Stimulated activated CD4-positive, alpha-beta T cell treated with anti-CD3 and anti-CD28 coated beads, Interleukin-15, amount 100 ng/mL, for 1 hour (primary cell): ENCODE measurements at places on chromosomes 3 and 15.

- DNase-seq = no peak
These were observed 331.0 kb upstream of the ROPN1 start for GRCh38 chr3:124322966-124323365.

GRCh38 chr3:31810991-31811433 lies 170.1 kb downstream of the OSBPL10 start:
- DNase-seq = no peak

DNA sequence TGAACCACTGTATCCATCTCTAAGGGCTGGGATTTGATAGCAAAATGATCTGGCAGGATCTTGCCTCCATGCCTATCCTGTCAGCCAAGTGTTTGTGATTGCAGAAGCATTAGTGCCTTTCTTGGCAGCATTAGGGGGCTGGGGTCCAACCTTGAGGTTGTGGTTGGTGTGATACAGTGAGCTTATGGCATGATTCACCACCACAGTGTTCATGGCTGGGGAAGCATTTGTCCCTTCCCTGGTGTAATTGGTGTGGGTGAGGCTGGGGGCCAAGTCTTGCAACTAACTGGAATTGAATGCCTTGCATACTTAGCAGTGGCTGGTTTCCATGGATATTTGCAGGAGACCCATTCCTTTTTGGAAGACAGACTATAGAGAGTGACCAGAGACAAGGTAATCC lies 271.0 kb upstream of the TBL1XR1 start:
- DNase-seq = no peak

GRCh38 chr15:39922462-39923092 lies 2.5 kb upstream of the GPR176 start:
- DNase-seq = no peak

- no peak for DNase-seq
These were observed 423.0 kb upstream of the THBS1 start for GRCh38 chr15:39157882-39158281.

DNA sequence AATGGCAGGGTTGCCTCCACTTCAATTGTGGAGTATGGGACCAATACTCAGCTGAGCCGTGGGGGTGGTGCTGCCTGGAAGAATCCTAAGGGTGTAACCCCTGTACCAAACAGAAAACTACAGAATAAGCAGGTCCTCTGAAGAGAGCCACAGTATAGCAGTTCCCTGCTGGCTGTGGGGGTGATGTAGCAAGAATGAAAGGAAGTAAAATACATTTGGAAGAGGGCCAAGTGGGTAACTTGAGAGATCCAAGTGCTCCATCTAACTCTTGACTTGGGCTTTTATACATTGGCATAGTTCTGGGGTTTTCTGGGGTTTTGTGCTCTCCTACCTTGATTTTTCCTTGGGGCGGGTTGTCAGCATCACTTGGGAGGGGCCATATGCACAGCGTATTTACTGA lies 341.4 kb downstream of the OTOL1 start:
- no peak for DNase-seq

DNA sequence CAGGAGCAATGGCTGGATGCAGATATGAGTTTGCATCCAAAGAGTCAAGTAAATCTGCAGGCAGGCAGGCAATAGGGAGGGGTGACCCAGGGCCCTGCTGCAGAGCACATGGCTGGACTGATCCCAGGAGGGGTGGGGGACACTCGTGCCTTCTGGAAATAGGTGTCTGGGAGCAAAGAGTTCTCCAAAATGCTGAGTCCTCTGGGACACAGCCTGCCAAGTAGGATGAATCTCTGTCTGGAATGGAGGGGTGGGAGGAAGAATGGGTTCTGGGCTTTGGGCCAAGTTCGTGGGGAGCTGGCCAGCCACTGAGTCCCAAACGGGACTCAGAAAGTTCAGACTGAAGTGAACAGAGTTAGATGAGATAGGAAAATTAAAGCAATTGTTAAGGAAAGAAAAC lies 214.5 kb downstream of the MTHFS start:
- no peak for DNase-seq

DNA sequence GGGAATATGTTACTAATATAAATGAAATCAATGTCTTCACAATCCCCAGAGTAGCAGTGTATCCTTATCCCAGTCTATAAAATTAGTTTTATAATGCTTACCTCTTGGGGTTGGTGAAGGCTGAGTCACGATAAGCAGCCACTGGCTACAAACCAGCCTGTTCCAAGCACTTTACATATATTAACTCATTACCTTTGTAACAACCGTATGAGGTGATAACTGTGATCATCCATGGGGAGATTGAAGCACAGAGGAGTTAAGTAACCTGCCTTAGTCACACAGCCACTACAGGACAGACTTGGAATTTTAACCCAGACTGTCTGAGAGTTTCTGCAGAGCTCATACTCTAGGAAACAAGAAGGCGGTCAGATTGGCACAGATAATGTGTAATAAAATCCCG lies 43.3 kb upstream of the MITF start:
- no peak for DNase-seq

GRCh38 chr3:39103324-39103693 lies 4.1 kb downstream of the GORASP1 start:
- no peak for DNase-seq

DNA sequence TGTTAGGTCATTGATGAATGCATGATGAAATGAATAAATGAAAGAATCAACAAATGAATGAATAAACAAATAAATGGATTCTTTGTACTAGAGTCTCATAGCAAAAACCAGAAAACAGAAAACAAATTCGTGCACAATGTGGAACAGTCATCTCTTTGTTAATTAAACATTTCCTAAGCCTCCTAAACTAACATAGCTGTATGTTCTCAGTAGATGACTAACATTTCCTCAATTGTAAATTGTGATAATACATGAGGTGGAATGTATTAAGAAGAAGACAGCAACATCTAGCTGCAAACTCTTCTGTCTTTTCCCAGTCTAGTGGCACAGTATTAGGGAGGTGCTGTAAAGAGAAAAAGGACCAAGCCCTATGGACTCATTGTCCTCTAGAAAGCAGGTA lies 1021.0 kb downstream of the MCTP2 start:
- DNase-seq = no peak

DNA sequence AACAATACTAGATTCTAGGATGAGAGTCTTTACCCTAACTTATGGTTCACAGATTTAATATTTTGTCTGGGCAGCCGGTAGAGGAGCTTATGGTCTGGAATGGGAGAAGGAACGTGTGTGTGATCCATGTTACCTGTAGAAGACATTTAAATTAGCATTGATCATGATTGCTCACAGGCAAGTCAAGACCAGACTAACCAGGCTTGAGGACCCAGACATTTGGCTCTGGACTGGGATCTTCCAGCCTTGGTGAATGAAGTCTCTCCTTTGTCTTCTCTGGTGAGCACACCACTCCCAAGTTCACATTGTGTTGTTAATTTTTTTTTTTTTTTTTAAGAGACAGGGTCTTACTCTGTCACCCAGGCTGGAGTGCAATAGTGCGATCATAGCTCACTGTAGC lies 11.7 kb downstream of the ABHD2 start:
- DNase-seq = no peak

GRCh38 chr3:177789500-177789899 lies 592.2 kb upstream of the TBL1XR1 start:
- DNase-seq = no peak

DNA sequence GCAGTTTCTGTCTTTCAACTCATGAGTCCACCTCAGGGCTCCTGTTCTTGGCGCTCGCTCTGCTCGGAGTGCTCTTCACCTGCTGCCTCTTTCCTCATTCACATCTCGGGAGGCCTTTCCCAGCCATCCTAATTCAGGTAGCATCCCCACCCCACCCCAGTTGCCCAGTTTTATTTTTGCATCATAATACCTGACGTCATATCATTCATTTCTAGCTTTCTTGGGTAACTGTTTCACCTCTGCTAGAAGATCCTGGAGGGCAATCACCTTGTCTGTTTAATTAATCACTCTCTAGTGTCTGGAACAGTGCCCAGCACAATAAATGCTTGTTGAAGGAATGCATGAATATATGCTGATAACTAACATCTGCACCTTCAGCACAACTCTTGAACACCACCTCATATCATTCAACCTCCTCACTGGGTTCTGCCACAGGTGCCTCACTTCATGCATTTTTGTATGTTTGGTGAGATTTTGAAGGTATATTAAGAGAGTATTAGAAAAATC lies 7.6 kb downstream of the NUSAP1 start:
- no peak for DNase-seq

DNA sequence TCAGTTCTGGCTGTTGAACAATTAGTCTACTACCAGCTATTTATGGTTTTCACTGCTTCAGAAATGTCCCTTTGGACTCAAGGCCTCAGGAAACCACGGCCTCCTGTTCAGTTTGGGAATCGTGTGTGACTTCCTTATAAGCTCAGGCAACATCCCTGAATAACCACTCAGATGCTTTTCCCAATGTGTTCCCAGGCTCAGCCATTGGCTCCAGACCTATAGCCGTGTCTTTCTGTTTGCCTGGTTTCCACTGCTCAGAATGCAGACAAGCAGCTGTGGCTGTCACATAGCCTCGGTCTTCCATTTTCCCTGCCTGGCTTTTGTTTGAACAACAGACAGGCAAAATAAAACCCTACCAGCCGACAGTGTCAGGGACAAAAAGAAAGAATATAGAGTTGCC lies 63.2 kb upstream of the ATP2B2 start:
- no peak for DNase-seq

DNA sequence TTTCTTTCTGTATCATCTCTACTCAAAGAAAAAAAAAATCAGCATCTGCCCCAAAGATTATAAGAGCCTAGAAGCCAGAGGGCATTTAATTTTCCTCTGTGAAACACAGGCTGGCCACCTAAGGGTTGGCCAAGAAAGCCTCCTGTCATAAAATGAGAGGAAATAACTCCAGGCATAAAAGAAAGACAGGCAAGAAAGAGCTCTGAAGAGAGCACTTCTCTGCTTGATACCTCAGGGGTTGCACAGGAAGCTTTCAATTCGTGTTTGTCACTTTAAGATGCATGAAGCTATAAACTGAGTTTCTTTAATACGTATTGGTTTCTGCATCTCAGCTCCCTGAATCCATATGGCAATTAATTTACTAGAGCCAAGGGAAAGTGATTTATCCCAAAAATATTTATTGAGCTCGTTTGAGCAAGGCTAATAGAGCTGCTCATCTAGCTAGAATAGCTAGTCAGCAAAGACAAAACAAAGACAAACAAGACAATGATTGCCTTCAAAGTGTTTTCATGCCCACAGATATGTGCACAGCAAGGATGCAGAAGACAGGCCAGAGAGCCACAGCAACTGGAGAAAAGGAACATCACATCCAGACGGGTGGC lies 35.5 kb downstream of the ATP8B4 start:
- no peak for DNase-seq

DNA sequence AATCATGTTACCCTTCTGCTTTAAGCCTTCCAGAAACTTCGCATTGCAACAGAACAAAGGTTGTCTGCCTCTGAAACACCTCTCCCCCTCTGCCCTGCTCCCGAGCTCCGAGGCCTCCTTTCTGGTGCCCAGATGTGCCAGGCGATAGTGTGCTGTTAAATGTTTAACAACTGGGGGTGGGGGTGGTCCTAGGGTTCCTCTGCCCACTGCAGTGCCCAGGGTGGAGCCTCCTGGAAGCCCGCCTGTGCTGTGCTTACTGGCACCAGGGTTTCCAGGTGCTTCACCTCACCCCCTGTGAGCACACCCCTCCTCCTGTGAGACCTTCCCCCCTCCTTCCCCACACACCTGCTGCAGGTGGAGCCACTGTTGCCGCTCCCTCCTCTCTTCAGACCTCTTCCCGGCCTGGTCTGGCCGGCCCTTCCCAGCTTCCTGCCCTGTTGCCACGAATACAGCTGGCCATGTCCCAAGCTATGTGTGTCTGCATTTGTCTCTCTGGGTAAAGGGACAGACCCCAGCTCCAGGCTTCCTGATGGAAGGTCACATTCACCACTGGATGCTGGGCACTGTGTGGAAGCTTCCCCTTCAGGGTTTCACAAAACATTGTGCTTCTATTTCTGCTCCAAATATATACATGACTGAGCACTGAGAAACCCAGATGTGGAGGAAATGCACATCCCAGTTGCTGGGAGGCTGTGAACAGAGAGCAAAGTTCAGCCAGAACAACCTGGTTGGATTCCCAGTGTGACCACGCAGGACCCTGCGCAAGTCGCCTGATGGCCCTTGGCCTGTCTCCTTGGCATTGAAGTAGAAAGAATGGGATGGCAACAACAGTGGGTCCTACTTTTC lies 37.2 kb downstream of the MGLL start:
- DNase-seq = no peak

DNA sequence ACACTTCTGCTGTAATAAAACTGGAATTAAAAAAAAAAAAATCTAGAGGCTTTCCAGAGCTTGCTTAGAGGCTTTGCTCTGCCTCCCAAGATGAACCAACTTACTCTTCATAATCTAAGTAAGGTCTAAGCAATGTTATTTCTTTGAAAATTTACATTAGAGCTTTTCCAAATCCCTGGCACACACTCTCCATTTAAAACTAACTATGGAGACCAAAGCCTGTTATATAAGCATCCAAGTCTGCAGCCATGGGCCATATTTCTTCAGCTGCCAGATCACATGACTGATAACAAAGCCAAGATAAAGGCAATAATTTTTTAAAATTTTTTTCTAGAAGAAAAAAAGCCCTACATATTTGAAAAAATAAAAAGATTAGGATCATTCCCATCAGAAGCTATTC lies 55.0 kb upstream of the ARHGEF3 start:
- no peak for DNase-seq

GRCh38 chr3:136018876-136019275 lies 53.3 kb downstream of the PPP2R3A start:
- no peak for DNase-seq

DNA sequence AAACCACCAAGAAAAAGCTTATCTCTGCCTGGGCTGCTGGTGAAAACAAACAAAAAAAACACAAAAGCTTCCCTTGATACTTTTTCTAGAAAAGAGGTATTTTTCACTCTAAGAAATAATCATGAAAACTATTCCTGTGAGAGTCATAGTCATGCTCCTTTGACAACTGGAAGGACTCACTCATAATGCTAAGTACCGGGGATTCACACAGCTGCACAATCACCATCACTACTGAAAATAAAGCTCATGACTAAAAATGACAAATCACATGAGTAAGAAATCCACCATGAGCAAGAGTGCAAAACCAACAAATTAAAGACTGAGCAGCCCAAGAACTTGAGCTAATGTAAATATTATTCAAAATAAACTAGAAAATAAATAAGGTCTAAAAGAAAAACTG lies 10.6 kb upstream of the POU1F1 start:
- no peak for DNase-seq

GRCh38 chr3:70951316-70951715 lies 632.2 kb downstream of the FOXP1 start:
- DNase-seq = no peak
